ENCODE measurements at places on chromosomes 7 and 10.

GRCh38 chr7:103996017-103996551 lies 6.6 kb upstream of the RELN start:
- no peak for DNase-seq

DNA sequence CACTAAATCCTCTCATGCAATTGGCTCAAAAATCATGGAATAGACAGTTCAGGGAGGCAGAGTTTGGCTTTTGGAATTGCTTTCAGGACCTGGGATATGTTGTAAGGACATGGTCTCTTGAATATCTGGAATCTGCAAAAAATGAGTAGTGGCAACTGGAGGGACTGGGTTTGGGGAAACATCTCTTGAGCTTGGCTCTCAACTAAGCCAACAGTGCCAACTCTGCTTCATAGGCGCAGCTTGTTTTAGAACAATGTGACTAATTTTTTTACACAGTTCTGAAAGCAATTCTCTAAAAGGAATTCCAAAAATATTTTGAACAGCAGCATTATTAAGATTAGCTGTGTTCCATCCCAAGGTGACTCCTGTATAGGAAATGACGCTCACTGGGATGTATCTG lies 121.5 kb upstream of the DPP6 start:
- DNase-seq: no peak

DNA sequence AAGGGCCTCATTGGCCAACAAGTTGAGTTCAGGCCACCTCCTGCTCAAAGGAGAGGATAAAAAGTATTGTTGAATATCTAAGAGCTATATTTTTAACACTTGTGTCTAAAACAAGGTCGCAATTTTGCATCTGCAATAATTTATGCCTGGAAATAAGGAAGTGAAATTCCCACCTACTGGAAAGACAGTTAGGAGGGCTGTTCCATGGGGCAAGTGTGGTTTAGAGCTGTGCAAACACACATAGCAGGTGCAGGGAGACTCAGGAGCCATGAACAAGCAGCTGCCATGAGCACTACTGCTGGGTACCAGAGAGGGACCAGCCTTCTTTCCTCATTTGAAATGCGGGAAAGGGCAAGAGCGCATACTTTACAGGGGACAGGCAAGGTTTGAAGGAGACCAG lies 35.5 kb upstream of the IKZF1 start:
- DNase-seq: no peak

DNA sequence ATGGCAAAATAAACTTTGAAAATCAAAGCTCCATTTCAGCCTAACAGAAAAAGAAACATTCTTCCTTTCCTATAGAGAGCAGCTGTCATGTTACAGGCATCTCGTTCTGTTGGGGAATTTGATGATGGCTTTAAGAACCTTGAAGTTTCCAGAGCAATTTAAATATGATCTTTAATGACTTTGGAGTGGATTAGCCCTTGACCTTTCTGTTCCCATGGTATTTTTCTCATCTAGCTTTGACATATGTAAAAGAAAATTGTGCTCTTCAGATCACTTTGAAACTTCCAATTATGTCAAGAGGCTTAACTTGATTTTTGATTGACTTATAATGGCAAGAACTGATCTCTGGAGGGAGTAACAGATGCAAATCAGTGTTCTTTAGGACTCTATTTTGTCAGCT lies 157.6 kb upstream of the SEMA3E start:
- DNase-seq: no peak

DNA sequence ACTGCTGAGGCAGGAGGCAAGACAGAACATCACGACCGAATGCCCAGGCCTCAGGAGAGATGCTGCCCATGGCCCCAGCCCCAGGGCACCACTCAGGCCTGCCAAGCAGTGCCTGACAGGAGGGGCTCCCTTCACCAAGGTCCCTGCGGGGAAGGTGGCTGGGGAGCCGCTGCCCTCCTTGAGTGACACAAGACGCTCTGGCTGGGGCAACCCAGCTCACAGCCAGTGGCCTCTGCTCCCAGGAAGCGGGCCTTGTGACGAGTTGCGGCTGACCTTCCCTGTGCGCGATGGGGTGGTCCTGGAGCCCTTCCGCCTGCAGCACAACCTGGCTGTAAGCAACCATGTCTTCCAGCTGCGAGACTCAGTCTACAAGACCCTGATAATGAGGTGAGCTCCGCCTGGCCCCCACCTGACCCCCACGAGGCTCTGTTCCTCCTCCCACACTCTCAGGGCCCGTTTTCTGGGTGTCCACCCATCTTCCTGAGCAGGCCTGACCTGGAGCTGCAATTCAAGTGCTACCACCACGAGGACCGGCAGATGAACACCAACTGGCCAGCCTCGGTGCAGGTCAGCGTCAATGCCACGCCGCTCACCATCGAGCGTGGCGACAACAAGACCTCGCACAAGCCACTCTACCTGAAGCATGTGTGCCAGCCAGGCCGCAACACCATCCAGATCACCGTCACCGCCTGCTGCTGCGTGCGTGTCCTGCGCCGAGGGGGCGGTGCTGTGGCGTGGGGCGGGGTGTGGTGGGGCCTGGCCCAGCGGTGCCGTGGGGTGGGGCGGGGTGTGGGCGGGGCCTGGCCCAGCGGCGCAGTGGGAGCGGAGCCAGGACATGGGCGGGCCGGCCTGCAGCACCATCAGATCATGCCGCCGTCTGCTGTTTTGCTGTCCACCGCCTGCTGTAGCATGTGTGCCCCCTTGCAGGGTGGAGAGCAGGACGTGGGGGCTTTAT lies 12.8 kb downstream of the ZMIZ2 start:
- DNase-seq: peak; percentile 90

DNA sequence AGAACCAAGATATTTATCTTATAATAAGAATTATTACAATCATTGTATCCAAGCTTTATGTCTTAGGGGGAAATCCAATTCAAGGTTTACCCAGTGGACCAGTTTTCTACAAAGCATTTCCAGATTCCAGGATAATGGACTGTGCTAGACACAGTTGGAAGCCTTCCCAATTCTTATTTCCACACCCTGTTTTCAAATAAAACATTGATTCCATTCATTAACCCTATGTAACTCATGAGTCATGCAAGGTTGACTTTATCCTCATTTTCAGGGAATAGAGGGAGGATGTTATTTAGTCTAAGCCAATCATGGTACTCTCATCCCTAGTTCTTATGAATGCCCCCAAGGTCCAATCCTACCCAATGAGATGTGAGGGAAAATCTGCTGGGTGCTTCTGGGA lies 145.7 kb downstream of the RNLS start:
- DNase-seq: no peak

GRCh38 chr10:59432207-59432900 lies 70.0 kb upstream of the FAM13C start:
- peak; percentile 7 for DNase-seq

- DNase-seq: no peak
These were observed 365.4 kb downstream of the SUGCT start for GRCh38 chr7:40500219-40500618.

DNA sequence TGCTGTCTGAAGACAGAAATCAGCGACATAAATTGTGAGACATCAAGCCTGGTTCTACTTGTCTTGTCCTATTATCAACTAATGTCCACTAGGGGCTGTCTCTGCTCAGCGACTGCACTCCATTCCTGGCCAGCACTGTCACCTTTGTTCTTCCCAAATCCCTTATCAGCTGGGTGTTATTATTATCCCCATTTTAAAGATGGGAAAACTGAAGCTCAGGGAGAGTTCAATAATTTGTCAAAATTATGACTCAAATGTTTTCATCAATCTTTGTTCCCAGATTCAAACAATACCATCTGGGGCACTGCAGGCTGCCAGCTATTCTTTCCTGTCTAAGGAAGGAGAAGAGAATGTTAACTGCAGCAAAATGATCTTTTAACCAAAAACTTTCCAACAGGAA lies 431.6 kb upstream of the NFE2L3 start:
- peak; percentile 22 for DNase-seq

DNA sequence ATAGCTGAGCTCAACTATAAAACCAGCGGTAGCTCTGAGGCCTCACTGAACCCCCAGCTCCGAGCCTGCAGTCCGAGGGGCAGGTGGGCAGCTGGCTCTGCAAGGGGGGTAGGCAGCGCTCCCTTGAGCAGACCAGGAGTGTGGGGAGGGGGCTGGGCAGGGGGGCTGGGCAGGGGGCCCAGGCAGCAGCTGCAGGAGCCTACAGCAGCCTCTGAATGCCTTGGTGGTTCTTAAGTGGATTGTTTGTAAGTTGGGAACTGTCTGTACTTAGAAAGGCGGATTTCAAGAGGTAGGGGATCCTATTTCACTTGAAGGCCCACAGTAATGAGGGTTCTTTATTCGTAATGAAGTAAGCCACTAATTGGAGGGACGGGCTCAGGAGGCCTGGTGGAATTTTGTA lies 72.3 kb downstream of the ICA1 start:
- DNase-seq: no peak

DNA sequence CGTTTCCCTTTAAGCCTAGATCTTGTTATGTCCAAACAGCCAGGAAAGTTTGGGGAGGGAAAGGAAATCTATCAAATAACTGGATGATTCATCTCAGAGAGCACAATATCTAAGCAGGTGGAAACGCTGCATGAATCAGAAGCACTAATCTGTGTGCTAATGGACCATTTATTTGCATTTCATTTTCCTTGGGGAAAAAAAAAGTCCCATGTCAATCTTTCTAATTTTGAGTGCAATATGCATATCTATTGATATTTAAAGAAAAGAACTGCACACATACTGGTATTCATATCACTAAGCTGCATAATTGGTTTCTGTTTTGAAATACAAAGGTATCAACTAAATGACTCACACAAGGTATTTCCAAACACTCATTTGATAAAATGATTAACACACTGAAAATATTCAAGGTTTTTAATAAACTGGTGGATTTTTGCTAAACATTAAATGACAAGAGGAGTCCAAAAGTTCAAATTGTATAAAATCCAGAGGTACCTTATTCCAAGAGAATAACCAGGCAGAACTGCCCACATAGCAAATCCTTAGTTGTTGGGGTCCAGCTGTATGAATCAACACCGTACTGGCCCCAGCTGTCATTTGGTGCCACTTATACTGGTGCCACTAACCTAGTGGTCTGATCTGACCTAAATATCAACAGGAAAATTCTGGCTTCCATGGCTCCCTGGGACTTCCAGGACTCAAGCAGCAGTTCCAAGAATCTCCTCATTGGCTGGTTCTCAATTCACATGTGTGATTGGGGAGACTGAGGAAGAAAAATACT lies 122.2 kb upstream of the SP4 start:
- no peak for DNase-seq

DNA sequence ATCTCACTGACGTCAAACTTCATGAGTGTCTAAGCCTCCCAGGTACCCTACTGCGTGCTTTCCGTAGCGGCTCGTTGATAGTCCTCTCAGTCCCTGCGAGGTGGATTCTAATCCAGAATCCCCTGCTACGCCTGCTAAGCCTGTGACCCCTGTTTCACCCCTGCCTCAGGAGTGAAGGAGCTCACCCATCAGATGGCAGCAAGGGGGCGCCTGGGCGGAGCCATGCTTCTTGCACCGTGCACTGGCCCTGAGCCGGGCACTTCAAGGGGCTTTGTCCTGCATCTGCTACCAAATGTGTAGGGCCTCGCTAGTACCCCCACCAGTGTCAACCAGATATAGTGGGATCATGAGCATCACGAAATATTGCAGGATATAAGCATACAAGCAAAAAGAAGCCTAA lies 918 bp upstream of the STRA8 start:
- DNase-seq: no peak

DNA sequence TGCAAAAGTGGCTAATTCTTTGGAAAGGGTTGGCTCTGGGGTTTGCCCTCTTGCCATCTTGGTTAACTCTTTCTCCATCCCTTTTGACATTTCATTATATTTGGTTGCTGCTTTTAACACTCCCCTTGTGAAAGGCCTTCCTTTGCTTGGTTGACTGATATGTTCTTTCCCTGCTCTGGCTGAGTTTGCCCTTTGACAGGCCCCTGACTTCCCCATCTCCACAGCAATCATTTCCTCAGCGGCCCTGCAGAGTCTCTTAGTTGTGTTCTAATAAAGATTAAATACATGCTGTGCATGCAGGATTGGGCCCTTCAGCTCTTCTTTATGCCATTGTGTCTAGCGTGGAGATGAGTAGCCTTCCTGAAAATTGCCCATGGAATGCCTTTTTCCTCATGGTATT lies 84.5 kb upstream of the CSTF2T start:
- DNase-seq: no peak

DNA sequence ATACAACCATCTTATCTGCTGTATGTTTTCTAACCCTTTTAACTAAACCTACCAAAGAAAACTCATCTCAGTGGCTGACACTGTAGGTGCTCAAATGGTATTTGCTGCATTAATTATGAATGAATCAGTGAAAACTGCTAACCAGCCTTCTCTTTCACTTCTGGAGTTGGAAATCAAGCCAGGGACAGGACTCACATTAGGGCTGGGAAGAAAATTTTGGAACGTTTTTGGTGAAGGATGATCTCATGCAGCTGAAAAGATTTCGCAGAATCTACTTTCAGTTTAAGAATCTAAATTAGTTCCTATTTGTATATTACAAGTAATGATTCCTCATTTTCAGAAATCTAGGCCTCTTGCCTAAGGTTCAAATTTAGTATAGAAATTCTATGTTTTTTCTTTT lies 12.9 kb downstream of the MTPN start:
- peak; percentile 40 for DNase-seq

- DNase-seq: no peak
These were observed 71.0 kb upstream of the NANOS1 start for GRCh38 chr10:118958559-118958958.

DNA sequence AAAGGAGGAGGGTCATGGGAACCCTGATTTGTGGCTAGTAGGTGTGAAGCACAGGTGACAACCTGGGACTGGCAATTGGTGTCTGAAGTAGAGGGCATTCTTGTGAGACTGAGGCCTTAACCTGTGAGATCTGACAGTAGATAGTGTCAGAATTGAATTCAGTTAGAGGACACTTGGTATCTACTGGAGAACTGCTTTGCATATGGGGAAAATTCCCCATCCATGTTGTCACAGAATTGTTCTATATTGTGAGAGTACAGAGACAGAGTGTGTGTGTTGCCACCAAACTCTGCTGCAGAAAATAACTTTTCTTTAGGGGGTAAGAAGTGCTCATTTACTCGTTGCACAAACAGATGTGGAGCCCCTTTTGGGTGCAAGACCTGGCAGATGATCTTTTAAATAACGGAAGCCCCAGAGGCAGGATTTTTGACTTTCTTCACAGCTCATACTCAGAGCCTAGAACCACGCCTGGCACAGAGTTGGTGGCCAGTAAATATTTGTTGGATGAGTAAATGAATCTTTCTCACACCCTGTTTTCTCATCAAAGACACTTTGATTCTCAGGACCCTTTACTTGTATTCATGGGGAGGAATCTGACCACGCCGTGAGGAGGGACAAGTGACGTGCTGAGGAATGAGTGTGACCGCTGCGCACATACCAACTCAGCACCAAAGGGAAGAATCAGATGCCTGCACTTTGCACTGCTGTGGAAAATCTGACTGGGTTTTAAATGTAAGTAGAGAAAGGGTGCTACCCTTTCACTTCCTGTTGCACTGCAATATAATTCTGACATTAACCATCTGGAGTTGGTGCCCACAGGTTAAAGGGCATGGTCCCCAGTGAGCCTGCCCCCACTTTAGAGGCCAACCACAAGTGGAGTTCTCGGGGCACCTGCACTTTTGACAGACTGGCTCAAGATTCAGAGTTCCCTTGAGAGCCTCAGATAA lies 39.2 kb upstream of the SDHAF3 start:
- no peak for DNase-seq

GRCh38 chr10:111034598-111035310 lies 42.1 kb upstream of the ADRA2A start:
- peak; percentile 29 for DNase-seq

- no peak for DNase-seq
These were observed 92.4 kb downstream of the TPST1 start for GRCh38 chr7:66297579-66297978.

All from AG08395 (cell line).